ENCODE measurements at places on chromosomes 1 and 21.

GRCh38 chr21:26388731-26389231 is 184.3 kb downstream of the CYYR1 start:
- DNase-seq = no peak

DNA sequence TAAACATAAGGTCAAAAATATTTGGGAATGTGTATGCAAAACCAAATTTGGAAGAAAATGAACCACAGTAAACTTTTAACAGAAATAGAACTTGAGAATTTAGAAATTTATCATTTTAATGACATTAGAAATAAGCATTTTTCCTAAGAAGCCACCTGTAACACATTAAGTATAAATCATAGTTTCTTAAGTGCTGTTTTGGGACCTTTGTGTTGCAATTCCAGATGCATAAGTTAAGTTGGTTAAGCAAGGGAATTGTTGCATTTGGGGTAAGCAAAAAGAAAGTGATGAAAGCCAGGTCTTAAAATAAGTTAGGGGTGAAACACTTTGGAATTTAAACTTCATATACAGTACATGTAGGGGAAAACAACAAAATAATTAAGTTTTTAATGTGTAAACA is 49.8 kb downstream of the CDKN2C start:
- DNase-seq = no peak

DNA sequence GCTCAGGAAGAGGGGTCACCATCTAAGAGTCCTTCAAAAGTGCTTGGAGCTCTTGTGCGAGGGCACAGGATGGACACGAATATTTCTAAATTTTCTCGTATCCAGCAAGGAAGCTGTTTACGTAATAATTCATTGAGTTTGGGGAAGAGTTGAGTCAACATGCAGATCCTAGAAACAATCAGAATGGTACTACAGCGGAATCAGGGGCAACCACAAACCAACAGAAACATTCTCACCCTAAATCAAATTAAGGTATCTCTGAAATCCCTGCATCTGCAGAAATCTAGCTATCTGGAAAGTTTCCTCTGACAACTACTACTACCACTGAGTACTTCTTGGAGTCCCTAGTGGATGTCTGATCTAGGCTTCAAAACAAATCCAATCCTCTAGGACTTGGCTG is 352.4 kb downstream of the LTN1 start:
- no peak for DNase-seq

- no peak for DNase-seq
Measured at GRCh38 chr1:62358665-62359373, 39.6 kb upstream of the KANK4 start.

- peak; percentile 47 for DNase-seq
Measured at GRCh38 chr1:193104502-193104906, 710 bp downstream of the GLRX2 start.

DNA sequence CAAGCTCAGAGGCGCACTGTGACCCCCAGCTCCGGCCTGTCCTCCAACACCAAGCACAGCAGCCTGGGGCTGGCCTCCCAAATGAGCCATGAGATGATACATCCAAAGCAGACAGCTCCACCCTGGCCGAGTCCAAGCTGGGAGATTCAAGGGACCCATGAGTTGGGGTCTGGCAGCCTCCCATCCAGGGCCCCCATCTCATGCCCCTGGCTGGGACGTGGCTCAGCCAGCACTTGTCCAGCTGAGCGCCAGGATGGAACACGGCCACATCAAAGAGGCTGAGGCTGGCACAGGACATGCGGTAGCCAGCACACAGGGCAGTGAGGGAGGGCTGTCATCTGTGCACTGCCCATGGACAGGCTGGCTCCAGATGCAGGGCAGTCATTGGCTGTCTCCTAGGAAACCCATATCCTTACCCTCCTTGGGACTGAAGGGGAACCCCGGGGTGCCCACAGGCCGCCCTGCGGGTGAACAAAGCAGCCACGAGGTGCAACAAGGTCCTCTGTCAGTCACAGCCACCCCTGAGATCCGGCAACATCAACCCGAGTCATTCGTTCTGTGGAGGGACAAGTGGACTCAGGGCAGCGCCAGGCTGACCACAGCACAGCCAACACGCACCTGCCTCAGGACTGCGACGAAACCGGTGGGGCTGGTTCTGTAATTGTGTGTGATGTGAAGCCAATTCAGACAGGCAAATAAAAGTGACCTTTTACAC is 29.1 kb downstream of the SLC19A1 start:
- no peak for DNase-seq

GRCh38 chr1:32972814-32973428 is 8.3 kb upstream of the RNF19B start:
- no peak for DNase-seq

GRCh38 chr1:171103862-171104261 is 13.2 kb downstream of the FMO3 start:
- no peak for DNase-seq

GRCh38 chr1:99975529-99975928 is 5.7 kb downstream of the SLC35A3 start:
- DNase-seq = no peak

GRCh38 chr1:43315963-43316737 is 15.4 kb downstream of the TIE1 start:
- no peak for DNase-seq

DNA sequence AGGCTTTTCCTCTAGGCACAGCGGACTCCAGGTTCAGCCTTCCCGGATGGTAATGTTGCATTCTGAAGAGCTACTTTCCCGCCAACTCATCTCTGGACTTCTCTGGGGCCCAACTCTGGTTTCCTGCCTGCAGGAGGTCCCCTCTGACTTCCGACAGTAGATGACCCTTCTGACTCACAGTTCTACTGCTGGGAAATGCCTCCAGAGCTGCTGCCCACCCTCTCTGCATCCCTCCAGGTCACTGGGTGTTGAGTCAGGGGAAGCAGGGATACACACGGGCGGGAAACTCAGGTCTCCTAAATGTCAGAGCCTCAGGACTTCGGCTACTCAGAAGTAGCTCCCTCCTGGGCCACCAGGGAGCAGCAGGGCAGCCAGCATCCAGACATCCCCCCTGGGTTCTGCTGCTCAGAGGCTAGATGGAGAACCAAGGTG is 2.1 kb upstream of the KIF21B start:
- DNase-seq = no peak

GRCh38 chr1:109627692-109628399 is 8.2 kb downstream of the AMPD2 start:
- DNase-seq = no peak

GRCh38 chr1:211497489-211498045 is 5.6 kb upstream of the RD3 start:
- DNase-seq = no peak

DNA sequence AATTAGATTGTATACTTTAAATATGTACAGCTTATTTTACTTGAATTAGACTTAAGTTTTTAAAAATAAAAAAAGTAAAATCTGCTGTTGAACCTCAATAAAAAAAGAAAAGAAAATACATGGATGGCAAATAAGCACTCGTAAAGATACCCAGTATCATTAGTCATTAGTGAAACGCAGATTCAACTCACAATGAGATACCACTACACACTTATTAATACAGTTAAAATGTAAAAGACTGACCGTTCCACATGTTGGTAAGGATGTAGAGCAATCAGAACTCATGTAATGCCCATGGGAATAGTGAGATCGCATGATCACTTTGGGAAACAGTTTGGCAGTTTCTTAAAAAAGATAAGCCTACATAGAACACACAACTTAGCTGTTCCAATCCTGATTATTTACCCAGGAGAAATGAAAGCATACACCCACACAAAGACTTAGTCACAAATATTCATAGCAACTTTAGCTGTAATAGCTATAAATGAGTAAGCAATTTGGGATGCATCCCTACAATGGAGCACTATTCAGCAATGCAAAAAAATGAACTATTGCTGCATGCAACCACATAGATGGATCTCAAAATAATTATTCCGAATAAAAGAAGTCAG is 7.3 kb downstream of the SH2D1B start:
- no peak for DNase-seq

All from CD4-positive, alpha-beta T cell (primary cell).